NCI-H1436 (cell line): ENCODE measurements at places on chromosomes 4 and X.

GRCh38 chr4:186297013-186297645 lies 31.1 kb downstream of the F11 start:
- no peak for DNase-seq

DNA sequence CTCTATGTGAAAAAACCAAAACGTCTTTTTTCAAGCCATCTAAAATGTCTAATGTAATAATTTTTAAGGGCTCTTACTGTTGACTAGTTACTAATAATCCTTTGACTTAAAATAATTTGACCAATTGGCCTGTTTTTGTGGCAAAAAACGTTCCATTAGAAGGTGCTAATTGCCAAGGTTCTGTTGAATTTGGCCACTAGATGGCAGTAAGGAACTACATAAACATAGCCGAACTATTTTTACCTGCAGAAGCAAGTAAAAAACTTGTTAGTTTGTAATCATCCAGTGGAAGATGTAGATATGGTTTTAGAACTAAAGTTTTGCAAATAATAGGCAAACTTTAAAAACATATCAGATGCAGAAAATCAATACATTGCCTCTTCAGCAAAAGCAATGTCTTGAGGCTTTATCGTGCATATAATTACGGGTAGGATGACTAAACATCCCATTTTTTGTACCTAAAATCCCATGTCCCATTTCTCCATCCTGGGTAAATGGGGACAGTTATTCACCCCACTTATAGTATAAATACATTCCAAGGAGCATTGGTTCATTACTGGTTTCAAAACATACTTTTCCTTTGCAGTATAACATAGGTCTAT lies 57.6 kb downstream of the PROM1 start:
- peak; percentile 22 for DNase-seq

DNA sequence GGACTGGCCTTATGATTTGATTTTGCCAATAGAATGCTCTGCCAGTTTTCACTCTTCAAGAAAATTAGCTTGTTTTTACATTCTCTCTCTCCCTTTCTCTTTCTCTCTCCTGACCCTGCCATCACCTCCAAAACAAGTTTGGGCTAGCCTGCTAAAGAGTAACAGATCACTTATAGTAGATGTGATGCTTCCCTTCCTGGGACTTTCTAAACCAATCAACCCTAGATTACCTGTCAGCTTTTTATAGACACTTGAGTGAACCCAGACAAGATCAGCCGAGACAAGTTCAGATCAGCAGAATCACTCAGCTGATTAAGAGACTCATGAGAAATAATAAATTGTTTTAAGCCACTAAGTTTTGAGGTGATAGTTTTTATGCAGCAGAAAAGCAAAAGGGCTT lies 521.2 kb downstream of the ANKRD50 start:
- no peak for DNase-seq

GRCh38 chr4:189302719-189303118 lies 638.0 kb upstream of the FRG1 start:
- no peak for DNase-seq

GRCh38 chr4:13261486-13262257 lies 222.5 kb downstream of the RAB28 start:
- no peak for DNase-seq

GRCh38 chr4:181877329-181877848 lies 365.8 kb upstream of the TENM3 start:
- no peak for DNase-seq

- no peak for DNase-seq
Measured at GRCh38 chrX:151762802-151763201, 28.3 kb downstream of the CNGA2 start.

DNA sequence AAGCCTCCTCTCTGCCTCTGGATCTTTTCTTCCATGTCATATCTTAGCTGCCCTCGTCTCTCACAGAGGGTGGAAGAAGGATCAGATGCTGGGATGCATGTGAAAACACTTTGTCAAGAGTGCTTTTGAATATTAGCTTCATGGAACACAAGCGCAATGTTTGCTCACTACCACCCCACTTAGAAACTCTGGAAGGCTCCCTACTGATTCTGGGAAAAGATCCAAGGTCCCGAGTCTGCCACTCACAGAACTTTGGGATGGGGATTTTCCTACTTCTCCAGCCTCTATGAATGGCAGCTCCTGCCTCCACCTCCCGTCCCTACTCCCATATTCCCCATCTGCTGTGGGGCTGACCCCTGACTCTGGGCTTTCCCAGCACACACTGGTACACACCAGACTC lies 40.2 kb upstream of the CRMP1 start:
- no peak for DNase-seq

DNA sequence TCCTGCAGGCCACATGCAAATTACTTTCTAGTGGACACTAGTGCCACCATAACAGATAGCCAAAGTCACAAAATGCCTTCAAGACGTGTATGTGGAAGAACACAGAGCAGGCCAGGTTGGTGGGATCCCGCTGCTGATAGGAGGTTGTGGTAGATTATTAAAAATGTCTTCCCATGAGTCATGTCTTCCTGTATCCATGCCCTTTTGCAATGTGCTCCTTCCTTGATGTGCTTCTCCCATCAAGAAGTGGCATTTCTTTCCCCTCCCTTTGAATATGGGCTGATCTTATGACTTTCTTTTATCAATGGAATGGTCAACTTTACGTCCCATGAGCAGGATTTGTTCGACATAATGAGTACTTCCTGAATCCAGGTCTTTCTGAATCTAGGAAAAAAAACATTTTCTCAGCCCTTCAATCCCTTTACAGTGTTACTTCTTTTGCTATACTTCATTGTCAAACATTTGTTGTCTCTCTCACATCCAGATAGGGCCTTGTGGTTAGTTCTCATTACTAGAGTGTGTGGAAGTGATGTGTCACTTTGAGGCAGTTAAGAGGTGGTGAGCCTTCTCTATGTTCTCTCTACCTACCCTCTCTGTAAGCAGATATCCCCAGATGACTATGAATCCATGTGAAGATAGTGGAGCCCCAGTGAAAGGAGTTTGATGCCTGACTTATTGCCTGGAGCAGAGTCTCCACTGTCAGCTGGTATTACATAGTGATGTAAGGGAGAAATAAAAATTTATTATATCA lies 519.2 kb upstream of the DIPK2B start:
- DNase-seq, result no peak

- no peak for DNase-seq
Measured at GRCh38 chr4:16843831-16844508, 54.5 kb downstream of the LDB2 start.

DNA sequence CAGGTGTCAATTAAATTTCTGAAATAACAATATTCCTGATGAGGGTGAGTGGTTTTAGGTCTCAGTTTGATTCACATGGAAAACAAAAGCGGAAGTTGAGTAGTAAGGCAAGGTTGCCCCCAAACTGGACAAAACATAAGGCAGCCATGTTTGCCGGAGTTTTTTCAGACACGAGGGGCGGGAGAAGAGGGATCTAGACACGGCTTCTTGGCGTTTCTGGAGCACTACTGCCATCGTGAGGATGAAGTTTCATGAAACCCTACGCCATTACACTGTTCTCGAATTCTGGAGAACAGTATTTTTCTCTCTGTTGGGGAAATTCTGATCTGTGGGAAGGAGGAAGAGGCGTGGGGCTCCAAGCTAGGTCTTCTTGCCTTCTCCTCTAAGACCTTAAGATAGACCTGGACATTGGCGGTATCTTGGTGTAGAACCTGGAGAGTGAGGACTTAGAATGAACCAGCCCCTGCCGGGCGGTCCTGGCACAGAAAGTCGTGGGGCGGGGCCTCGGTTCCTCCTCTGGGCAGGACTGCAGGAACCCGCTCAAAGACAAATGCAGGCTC lies 160.3 kb downstream of the OR13H1 start:
- DNase-seq, result peak; percentile 16

DNA sequence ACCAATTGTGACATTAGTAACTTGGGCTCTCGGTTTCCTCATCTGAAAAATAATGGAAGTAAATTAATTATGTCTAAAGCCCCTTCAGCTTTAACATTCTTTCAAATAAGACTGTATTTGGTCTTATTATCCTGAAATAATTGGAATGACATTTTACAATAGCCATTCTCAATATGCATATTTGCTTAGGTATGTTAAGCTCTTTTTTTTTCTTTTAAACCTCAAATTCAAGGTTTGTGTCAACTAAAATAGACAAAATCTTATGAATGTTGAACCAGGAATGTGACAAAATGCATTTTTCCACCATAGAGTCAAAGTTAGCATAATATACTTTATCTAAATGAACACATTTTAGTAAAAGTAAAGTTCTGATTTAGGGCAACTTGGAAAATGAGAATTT lies 34.4 kb upstream of the TET2 start:
- no peak for DNase-seq

DNA sequence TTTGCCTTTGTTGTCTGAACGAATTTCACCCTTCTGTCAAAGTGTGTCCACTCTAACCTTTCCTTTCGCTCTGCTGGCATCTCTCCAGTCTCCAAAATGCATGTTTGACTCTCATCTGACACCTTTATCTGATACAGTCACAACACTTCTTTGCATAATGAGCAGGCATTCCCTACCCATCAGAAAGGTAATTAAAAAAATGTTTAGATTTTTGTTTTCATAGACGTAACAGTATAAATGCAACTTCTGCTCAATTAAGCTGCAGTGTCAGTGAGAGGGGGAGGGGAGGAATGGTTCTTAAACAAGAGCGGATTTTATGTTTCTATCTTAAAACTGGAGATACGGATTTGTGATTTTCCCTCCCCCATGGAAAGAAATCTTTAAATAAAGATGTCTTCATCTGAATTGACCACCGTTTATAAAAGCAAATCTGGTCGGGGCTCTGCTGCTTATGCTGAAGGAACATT lies 70.2 kb downstream of the CXXC4 start:
- DNase-seq, result no peak

DNA sequence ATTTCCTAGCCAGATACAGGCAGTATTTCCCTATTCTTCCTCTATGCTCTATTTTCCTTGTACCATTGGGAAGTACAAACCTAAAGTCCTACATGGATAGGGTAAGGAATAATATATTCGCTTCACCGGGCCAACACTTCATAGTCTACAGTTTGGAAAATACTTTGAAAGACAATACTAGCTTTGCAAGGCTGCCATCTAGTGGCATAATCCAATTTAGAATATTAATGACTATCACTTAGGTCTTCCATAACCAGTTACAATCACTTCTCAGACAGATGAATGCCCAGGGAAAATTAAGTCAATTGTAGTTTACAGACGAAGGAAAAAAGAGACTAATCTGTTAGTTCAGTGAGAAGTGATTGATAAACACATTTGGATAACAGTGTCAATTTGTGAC lies 141.0 kb upstream of the FAM47C start:
- peak; percentile 0 for DNase-seq

DNA sequence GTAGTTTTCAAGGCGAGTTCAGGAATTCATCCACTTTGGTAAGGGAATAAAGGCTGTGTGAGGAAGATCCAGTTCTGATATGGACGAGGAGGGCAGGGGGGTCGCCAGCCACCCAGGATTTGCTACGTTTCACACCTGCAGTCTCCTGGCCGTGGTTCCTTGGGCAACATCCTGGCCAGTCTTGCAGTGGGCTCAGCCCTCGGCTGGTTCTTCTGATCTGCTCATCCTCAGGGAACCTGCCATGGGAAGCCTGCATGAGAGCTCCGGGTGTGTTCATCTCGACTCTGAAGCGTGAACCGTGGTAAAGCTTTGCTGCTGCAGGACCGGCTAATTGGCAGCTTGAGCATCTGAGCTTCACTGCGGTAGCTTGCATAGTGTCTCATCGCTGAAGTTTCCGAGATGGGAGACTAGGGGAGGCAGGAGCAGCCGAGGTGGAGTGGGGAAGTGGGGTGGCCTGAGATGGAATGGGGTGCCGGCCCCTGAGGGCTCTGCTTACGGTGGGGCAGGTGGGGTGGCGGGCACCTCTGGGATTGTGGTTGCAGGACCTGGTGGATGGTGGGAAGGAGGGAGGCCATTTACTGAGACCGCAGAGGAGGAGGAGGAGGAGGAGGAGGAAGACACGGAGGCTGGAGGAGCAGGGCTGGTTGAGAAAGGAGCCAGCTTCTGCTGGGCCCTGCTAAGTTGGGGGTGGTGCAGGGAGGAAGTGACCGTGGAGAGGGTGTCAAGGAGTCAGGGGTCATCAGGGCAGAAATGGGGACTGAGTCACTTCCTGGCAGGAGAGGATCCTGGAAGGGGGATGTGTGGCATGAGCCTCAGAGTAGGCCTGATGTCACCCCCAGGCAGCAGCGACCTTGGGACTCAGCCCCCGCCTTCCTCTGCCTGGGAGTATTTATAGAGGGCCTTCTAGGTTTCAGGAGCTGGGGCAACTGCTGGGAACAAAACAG lies 213.1 kb upstream of the PSAPL1 start:
- no peak for DNase-seq

DNA sequence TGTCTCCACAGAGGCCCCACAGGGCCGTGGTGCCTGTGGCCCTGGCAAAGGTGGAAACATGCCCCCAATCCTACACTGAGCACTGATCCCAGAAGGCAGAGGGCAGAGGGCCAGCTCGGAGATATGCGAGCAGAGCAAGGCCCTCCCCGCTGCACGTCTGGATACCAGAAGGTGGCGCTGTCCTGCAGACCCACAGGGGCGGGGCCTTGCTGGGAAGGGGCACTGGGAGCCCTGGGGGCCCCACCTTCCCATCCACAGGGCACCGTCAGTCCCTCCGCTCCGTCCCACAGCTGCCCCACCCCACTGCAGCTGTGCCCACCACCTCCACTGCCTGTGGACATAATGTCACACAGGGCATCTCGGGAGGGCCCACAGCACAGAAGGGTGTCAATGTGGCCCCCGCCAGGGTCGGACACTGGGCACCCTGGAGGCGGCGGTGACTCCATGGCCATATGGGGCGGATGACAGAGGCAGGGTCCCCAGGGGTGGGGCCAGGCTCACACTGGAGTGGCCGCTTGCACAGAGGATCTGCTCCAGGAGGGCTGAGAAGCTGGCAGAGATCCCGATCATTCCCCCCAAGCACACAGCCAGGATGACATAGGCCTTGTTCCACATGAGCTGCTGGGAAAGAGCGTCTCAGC lies 4.8 kb downstream of the SLC49A3 start:
- peak; percentile 75 for DNase-seq

DNA sequence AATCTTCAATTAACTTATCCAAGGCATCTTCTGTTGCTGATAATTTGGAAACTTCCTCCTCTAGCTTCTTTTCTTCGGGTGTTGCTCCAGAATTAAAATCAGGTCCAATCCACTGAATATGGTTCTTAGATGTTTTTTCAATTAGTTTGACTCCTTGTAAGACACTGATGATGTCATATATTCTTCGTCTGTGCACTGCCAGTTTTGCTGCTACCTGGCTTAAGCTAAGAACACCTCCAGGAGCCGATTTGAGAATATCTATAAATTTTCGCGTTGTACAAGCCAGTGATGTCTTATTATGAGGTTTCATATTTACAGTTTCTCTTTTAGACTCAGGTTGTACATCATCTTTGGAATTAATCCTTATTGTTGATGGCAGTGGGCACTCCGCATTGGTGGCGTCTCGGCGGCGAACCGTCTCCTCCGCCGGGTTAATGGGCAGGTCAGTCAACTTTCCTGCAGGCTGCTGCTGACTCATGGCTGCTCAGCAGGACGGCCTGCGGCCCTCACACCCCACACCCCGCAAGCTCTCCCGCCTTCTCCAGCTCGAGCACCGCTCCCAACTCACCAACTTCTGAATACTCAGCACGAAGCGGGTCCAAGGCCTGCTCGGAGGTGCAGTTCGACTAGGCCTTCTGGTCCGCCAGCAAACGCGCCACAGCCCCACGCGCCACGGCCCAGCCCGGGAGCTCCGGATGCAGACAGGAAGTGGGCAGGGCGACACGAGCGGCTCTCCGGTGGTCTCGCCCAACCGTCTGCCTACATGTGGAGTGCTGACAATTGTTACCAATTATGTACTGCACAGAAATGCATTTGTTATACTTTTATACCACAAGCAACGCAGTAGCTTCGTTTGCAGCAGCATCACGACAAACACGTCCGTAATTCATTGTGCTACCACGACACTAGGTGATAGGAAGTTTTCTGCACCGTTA lies 49.2 kb upstream of the FHL1 start:
- DNase-seq, result no peak
